ENCODE measurements at places on chromosomes 16 and 17.
A peak's percentile ranks its signal among the peaks of the same experiment; 100 is the strongest.

- no peak for DNase-seq
These were observed 1.7 kb downstream of the ATP6V0A1 start for GRCh38 chr17:42460371-42460770.

DNA sequence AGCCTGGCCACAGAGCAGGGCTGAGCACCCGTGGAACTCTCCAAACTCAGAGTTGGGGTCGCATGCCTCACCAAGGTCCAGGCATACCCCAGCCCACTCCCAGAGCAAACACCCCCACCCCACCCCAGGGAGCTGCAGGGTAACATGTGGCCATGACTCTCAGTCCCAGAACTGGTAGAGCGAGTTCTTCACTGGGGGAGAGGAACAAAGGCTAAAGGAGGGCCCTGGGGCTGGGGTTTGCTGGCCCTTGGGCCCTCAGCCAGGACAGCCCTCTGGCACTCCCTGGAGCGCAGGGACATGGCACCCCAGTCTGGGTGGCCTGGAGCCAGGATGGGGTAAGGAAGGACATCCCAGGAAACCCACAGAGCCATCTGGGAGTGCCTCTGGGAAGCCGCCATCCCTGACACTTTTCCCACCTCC is 4.2 kb downstream of the HID1 start:
- DNase-seq, result no peak

DNA sequence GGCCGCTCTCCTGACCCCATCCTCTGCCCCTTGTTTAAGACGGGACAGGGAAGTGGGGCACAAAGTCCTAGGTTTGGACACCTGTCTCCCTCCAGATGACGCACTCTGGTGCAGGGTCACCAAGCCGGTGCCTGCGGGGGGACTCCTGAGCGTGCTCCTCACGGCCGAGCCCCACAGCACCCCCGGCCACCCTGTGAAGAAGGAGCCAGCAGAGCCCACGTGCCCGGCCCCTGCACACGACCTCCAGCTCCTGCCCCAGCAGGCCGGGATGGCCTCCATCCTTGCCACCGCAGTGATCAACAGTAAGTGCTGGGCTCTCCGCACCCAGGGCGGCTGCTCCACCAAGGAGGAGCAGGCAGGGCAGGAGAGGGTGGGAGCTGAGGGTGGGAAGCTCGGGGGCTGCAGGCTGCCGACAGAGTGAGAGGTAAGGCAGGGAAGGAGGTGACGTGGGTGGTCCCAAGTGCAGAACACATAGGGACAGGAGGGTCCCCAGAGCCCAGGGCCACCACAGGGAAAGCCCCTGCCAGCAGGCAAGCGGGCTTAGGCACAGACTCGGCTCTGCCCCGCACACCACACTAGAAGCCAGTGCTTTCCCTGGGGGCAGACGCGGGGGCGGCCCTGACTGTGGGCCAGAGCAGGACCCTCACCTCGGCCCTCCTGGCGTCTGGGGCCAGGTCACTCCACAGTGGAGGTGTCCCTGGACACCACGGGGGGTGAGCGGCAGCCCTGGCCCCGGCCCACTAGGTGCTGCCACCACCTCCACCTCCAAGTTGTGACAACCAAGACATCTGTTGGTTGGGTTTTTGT is 42.1 kb upstream of the ZC3H18 start:
- no peak for DNase-seq

GRCh38 chr17:56727876-56728617 is 105.7 kb downstream of the C17orf67 start:
- DNase-seq, result no peak

DNA sequence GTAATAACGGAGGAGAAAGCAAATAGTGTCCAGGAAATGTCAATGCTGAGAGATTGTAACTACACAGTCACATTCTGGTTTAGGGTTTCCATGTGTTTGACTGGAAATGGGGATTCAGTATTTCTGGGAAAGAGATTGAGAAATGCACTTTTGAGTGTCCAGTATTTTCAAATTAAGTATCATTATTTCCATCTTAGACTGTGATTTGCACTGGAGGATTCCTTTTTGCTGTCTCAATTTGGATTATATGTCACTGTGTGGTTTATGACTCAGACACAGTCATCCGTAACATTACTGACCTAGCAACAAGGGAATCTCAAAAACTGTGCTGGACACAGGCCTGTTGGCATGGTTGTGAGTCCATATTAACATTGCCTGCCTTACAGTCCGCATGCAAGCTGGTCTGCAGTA is 681.4 kb downstream of the CDH11 start:
- no peak for DNase-seq

GRCh38 chr17:36475346-36475970 is 11.0 kb upstream of the ZNHIT3 start:
- DNase-seq, result no peak

DNA sequence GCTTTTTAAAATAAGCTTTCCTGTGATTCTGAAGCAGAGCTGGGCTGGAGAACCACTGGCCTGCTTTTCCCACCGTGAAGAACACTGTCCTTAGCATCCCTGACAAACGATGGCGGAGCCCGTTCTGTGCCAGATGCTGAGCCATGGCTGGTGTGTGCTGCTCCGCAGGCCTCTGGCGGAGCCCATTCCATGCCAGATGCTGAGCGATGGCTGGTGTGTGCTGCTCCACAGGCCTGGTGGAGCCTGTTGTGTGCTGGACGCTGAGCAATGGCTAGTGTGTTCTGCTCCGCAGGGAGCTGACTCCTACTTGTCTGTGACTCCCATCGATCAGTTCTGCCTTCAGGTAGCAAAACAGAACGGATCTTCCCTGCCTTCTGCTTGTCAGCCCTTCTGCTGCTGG is 4.3 kb downstream of the ENDOV start:
- no peak for DNase-seq

DNA sequence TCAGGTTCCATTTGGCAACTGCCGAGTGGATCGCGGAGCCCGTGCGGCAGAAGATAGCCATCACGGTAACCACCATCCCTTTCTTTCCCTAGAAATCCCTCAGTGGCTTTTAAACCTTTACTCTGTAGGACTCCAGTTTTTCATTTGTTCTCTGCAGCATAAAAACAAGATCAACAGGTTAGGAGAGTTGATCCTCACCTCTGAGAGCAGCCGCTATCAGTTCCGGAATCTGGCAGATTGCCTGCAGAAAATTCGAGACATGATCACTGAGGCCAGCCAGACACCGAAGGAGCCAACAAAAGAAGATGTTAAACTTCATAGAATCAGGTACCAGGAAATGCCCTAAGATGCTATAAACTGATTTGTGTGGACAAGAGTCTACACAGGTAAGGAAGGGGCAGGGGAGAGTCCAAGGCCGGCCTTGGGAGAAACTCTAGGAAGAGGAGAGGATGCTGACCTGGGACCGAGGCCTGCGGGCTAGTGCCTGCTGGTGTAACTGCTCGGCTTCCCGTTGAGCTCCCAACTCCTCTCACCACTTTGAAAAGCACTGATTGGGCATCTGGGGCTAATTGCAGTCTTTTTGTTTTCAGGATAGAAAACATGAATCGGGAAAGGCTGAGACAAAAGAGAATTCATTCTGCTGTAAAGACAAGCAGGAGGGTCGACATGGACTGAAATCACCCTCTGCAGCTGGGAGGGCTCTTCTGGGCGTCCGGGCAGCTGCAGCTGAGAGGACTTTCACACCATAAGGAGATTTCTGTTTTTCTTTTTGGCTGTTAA is 8.1 kb downstream of the MRPL58 start:
- DNase-seq, result no peak

DNA sequence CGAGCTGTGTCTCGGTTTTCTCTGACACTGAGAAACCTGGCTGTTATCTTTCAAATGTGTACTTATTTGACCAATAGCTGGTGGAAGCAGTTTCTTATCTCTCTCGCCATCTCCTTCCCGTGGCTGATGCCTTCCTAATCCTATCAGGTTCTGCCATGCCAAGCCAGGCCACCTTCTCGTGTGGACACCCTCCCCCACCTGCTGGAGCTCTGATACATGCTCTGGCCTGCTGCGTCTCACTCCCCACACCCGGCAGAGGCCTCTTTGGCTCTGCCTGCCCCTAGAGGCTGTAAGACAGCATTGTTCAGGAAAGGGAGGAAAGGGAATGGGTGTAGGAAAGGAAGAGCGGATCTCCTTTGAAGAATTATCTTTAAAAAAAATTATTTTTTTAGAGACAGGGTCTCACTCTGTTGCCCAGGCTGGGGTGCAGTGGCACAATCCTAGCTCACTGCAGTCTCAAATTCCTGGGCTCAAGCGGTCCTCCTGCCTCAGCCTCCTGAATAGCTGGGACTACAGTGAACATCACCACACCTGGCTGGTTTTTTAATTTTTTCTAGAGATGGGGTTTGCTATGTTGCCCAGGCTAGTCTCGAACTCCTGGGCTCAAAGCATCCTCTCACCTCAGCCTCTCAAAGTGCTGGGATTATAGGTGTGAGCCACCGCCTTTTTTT is 7.5 kb upstream of the ARMC5 start:
- DNase-seq, result no peak

GRCh38 chr17:40091691-40092397 is 8.5 kb downstream of the NR1D1 start:
- no peak for DNase-seq

DNA sequence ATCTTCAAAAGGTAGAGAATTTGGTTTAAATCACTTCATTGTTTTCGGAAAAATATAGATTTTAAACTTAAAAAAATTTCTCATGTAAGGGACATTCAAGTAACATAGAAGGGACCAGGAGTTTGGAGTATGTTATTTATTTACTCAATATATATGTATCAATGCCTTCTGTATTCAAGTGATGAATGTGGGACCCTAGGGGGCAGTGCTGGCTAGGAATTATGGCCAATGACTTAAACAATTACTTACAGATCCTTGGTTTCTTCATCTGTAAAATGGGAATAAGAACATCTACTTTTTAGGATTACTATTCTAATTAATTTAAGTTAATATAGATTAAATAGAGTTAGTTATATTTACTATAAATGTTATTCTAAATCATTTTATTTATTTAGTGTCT is 886.3 kb upstream of the RBFOX1 start:
- DNase-seq, result no peak

GRCh38 chr17:65197201-65197600 is 60.0 kb downstream of the RGS9 start:
- DNase-seq, result no peak

DNA sequence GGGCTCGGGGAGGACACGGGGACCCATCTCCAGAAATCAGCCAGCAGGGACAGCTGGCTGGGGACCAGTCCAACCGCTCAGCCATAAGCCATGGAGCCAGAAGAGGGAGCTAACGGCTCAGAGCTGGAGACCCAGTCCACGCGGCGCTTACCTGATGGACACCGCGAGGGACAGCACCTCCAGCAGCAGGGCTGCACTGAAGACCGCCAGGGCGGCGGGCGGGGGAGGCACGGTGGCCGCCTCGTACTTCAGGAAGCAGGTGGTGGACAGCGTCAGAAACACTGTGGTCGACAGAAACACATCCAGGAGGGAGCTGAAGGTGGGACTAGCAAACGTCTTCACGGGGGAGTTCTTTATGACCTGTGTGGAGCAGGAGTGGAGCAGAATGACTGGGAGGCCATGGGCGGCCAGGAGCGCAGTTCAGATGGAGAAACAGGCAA is 102.6 kb upstream of the CREBBP start:
- peak; percentile 75 for DNase-seq

DNA sequence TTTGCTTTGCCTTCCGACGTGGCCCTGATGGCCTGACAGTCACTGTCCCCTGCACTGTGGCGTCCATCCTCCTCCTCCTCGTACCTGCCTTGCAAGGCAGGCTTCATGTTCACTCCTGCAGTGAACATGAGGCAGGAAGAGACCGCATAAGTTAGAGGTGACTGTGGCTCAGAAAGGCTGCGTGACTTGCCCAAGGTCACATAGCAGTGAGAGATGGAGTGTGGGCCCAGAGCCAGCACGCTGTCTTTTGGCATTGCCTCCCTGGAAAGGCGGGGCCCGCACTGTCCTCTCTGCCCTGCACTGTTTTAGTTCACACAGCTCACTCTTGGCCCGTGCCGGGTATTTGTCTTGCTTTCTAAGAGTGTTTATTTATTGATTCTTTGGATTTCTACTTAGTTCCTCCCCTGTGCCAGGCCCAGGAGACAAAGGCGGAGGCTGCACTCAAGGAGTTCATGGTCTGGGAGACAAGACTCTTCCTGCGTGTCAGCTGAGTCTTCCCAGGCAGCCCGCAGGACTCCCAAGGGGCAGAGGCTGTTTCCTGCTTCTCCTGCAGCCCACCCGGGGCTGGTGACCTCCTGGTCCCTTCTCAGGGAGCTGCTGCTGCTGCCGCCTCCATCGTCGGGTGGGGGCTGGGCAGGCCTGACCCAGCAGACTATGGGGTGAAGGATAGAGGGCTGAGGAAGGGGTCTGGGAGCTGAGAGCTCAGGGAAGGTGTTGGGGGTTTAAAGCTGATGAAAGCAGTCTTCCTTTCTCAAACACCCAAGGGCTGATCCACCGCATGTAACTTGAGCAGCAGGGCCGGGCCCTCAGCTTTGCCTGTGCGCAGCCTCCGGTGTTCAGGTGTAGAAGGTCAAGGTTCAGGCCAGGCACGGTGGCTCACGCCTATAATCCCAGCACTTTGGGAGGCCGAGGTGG is 12.7 kb downstream of the CYGB start:
- DNase-seq, result no peak

GRCh38 chr16:64704386-64704785 is 417.5 kb downstream of the CDH11 start:
- DNase-seq, result no peak

GRCh38 chr17:60006160-60006559 is 41.6 kb upstream of the RNFT1 start:
- no peak for DNase-seq

DNA sequence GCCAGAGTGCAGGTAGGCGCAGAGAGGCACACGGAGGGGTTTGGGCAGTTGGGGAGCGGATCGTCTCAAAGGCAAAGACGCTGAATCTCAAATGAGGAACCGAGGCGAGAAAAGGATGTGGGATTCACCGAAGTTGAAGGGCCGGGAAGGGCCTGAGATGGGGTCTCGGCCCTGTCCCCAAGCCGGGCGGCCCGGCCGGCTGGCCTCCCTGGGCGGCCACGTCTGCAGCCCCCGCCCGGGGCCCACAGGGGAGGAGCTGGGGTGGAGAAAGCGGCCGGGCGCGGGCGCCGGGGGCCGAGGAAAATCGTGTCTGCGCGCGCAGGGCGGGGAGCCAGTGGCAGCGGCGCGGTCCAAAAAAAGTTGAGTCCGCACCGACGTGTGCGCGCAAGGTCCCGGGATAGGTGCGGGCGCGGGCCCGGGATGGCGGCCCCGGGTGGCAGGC is 458 bp downstream of the SLC12A4 start:
- peak; percentile 70 for DNase-seq

DNA sequence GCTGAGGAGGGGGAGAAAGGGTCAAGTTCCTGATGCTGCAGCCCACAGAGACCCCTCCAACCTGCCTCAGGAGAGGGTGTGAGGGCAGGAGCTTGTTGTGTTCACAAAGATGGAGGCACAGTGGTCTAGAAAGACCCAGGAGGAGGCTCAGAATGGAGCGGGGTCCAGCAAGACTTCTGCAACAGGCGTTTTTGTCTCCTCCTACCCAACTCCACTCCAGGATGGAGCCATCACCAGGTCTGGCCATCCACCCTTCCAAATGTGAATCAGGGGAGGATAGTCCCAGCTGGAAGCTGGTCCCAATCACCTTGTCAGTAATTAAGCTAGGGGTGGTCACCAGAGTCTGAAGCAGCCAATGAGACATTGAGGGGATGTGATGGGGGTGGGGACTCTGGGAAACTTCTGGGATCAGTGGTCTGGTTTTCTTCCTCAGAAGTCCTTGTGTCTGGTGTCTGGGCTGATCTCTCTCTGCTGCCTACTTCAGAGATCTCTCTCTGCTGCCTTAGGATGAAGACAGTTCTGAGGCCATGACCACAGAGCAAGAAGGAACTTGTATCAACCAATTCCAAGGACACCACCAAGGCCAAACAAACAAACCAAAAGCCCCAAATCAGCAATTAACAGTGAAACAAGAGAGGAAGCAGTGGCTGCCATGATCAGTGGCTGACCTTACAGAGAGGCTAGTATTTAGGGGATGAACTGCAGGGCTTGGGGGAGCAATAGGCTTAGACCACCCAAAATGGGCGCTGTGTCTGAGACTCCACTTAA is 14.5 kb downstream of the CD300LB start:
- DNase-seq, result peak; percentile 43

GRCh38 chr17:6627019-6627418 is 13.5 kb downstream of the KIAA0753 start:
- DNase-seq, result no peak
